ENCODE measurements at places on chromosomes 3 and 15. TPM values are rescaled to one million over a fixed set of nuclear protein-coding genes. Genes with fewer than 3 reads are reported as not detected.

DNA sequence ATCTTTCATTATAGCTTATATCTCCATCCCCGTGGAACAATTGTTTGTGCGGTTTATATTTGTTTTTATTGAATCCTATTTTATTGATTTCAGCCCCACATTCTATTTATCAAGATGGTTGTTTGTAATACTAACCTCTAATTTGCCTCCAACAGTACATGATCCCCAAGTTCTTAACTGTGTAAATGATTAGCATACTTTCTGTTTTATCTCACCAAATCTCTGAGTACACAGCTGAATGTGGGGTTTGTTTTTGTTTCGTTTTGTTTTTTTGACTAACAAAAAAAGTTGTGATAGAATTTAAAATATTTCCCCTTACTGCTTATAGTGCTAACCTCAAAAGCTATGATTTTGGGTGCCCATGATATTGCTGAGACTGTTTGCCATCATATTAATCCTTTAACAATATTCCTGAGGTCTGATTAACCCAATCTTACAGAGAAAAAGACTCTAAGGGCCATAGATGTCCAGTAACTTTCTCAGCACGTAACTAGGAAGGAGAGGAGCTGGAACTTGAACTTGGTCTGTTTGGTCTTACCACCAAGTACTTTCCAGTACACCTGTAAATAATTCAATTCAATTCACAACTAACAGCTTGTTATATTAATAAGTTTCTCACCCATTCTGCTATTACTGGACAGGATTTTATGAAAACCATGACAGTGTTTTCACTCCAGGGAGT lies 789.8 kb downstream of the TUSC7 start:
- H3K36me3 ChIP-seq = no peaks in the 10 kb centered on the region
- H3K27ac ChIP-seq = no peak overlapping the region
- no peaks in the 10 kb centered on the region for H3K27me3 ChIP-seq
- no peaks in the 10 kb centered on the region for H3K4me1 ChIP-seq
- DNase-seq = no peak

DNA sequence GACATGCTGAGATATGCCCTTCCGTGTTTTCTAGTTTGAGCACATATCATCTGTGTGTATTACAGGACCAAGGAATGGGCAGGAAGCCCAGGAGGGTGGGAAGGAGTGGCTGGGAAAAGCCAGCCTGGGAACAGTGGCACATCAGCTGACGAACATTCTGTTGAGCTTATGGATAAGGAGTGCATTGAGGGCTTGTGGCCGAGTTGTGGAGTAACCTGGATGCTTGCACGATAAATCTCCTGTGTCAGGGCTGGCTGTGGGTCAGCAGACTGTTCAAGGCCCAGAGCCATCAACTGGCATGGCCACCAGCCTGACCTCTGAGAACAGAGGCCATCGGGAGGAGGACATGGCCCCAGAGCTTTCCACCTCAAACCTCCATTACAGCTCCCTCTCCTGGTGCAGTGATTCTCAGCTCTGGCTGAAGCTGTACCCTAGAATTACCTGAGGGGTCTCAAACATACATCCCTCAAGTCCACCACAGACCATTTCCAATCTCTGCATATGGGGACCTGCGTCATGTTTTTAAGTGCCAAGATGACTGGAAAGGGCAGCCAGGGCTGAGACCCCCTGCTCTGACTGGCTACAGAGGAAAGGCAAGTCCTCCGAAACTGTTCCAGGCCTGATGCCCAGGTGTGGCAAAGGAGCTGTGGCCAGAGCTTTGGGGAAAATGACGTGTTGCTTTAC lies 4.8 kb upstream of the VILL start:
- H3K27ac ChIP-seq = no peak overlapping the region
- H3K27me3 ChIP-seq = no peaks in the 10 kb centered on the region
- no peak overlapping the region for H3K4me3 ChIP-seq
- H3K4me1 ChIP-seq = peaks cover 5% of the 10 kb centered on the region

DNA sequence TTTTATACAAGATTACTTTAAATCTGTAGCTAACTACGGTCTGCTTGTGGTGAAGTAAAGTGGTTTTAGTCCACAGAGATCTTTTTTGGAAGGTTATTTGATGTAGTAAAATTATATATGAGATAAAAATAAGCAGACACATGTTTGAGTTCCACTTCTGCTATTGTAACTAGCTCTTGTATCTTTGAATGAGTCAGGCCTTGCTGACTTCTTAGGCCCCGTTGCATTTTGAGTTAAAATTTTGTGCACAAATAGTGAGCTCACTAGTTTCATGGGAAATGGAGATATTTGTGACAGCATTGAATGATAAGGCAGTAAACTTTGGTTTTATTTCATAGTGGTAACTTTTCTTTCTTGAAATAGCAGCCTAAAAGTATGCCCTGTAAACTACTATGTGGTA lies 42.6 kb downstream of the ARIH1 start:
- peaks cover 19% of the 10 kb centered on the region for H3K4me1 ChIP-seq
- peaks cover 13% of the 10 kb centered on the region for H3K36me3 ChIP-seq
- no peak overlapping the region for H3K4me3 ChIP-seq
- no peaks in the 10 kb centered on the region for H3K27me3 ChIP-seq

- H3K27ac ChIP-seq = no peak overlapping the region
- H3K4me3 ChIP-seq = peak overlapping the region; percentile 19
- no peaks in the 10 kb centered on the region for H3K27me3 ChIP-seq
- no peak for DNase-seq
- no peaks in the 10 kb centered on the region for H3K36me3 ChIP-seq
These were observed 76.6 kb upstream of the SNRPN start for GRCh38 chr15:24878153-24878552.

- H3K27me3 ChIP-seq = no peaks in the 10 kb centered on the region
- H3K27ac ChIP-seq = no peak overlapping the region
- DNase-seq = no peak
- no peaks in the 10 kb centered on the region for H3K36me3 ChIP-seq
These were observed 47.3 kb downstream of the ZDHHC19 start for GRCh38 chr3:196163666-196164493.

- H3K27me3 ChIP-seq = peaks cover 29% of the 10 kb centered on the region
- H3K36me3 ChIP-seq = no peaks in the 10 kb centered on the region
- no peak for DNase-seq
- H3K4me1 ChIP-seq = no peaks in the 10 kb centered on the region
These were observed 63.9 kb downstream of the RPL22L1 start for GRCh38 chr3:170806141-170806540.

DNA sequence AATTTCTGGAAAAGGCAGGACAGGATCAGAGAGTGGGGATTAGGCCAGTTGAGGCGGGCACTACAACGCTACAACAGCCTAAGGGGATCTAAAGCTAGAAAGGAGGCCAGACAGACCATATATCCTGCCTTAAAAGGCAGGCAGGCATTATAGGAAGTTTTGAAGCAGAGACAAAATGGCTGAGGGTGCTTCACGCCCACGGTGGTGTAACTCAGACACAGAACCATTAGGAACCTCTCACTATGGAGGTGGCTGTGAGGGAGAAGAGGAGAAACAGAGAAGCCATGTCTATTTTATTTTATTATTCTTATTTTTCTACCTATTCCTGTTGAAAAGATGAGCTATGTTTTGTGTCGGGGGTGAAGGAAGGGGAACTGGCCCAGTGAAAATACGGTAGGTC lies 2.1 kb upstream of the USP4 start:
- peaks cover 9% of the 10 kb centered on the region for H3K36me3 ChIP-seq
- no peak for DNase-seq
- H3K4me1 ChIP-seq = peaks cover 44% of the 10 kb centered on the region

GRCh38 chr15:101439285-101439919 lies 50.1 kb downstream of the PCSK6 start:
- H3K27ac ChIP-seq = no peak overlapping the region
- peaks cover 1% of the 10 kb centered on the region for H3K4me1 ChIP-seq
- peaks cover 21% of the 10 kb centered on the region for H3K27me3 ChIP-seq
- no peak for DNase-seq

DNA sequence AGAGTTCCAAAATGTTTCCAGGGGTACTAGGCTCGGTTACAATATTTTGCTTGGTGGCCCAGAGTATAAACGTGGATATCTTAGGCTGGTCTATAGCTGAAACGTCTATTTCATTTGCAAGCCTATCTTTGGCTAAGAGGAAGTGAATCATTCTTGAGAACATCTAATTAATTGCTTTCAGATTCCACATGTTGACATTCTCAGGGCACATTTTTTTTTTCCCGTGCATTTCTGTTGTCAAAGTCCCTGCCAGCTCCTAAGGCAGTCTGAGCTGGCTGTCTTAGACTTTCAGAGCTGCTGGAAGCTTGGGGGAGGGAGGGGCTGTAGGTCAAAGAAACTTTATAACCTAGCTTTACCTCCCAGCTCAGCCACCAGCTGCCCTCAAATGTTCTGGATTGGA lies 23.2 kb upstream of the LAMP3 start:
- no peaks in the 10 kb centered on the region for H3K36me3 ChIP-seq
- H3K4me1 ChIP-seq = peaks cover 7% of the 10 kb centered on the region
- no peak for DNase-seq
- H3K27me3 ChIP-seq = no peaks in the 10 kb centered on the region
- no peak overlapping the region for H3K4me3 ChIP-seq
- no peak overlapping the region for H3K27ac ChIP-seq

GRCh38 chr15:73684581-73685455 lies 635 bp downstream of the CD276 start:
- no peak overlapping the region for H3K27ac ChIP-seq
- peaks cover 3% of the 10 kb centered on the region for H3K4me1 ChIP-seq

DNA sequence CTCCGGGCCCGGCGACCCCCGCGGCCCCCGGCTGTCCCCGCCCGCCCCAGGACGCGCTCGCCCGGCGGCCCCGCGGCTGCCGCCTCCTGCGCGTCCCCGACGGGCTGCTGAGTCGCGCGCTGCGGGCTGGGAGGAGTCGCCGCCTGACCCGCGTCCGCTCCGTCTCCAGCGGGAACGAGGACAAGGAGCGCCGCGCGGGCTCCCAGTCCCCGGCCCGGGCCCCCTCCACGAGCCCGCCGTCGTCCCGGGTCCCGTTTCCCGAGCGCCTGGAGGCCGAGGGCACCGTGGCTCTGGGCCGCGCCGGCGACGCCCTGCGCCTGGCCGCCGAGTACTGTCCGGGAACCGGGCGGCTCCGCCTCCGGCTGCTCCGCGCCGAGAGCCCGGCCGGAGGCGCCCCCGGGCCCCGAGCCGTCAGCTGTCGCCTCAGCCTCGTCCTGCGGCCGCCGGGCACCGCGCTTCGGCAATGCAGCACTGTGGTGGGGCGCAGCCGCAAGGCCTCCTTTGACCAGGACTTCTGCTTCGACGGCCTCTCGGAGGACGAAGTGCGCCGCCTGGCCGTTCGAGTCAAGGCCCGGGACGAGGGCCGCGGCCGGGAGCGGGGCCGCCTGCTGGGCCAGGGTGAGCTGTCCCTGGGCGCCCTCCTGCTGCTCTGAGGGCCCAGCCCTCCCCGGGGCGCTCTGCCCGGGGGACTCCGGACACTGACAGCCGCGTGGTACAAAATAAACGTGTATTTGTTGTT lies 1.5 kb downstream of the C2CD4A start:
- peaks cover 46% of the 10 kb centered on the region for H3K27me3 ChIP-seq
- H3K4me1 ChIP-seq = peaks cover 22% of the 10 kb centered on the region
- H3K27ac ChIP-seq = no peak overlapping the region
- no peaks in the 10 kb centered on the region for H3K36me3 ChIP-seq
- peak overlapping the region; percentile 60 for H3K4me3 ChIP-seq
- no peak for DNase-seq

Gene EIF4E3
- total RNA-seq = 90.4 TPM

Gene BLM
- 50.2 TPM for total RNA-seq

Gene SPINT1
- total RNA-seq = 2.9 TPM

Gene RLBP1
- total RNA-seq = not detected

Gene SYNPR
- not detected for total RNA-seq

Gene CDCP1
- total RNA-seq = 22.2 TPM

Gene GPR87
- total RNA-seq = 0.22 TPM

Gene PSTPIP1
- total RNA-seq = 176 TPM

Gene CCDC39
- total RNA-seq = not detected

All from activated CD4-positive, alpha-beta T cell treated with anti-CD3 and anti-CD28 coated beads, Interleukin-2, amount 10 ng/mL, durations not matched to agents 7 days and 5 days (primary cell).